CD4-positive, alpha-beta T cell treated with Interleukin-21 for 1 hour (primary cell): ENCODE measurements at places on chromosomes 16 and 17.
A peak's percentile ranks its signal among the peaks of the same experiment; 100 is the strongest.

GRCh38 chr17:4220655-4221054, 43.1 kb downstream of the ANKFY1 start:
- no peak for DNase-seq

DNA sequence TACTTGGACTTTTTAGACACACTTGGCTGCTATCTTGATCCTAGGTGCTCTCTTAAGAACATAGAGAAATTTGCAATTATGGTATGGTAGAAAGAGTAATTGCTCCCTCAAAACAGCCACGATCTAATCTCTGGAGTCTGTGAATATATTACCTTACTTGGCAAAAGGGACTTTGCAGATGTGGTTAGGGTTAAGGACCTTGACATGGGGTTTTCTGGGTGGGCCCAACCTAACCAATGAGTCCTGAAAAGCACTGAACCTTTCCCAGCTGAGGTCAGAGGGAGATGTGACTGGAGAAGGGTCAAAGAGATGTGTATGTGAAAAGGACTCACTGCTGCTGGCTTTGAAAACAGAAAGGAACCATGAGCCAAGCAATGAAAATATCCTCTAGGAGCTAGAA, 26.7 kb upstream of the MED13 start:
- no peak for DNase-seq

- no peak for DNase-seq
Measured at GRCh38 chr17:59367657-59368045, 36.2 kb downstream of the YPEL2 start.

- no peak for DNase-seq
Measured at GRCh38 chr17:60386147-60387058, 5.5 kb downstream of the USP32 start.

DNA sequence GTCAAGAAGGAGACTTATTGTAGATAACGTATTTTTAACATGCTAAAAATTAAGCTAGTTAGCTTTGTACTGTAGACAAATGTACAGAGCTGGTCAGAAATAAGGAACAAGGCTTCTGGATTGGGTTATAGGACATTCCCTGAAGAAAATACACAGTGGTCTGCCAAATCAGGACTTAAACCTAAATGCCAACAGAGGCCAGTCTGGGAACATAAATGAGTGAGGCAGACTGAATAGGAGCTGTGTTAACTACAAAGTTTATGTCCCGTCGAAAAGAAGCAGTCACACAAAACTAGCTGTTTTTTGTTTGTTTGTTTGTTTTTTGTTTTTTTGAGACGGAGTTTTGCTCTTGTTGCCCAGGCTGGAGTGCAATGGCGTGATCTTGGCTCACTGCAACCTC, 120.4 kb upstream of the C17orf78 start:
- no peak for DNase-seq

DNA sequence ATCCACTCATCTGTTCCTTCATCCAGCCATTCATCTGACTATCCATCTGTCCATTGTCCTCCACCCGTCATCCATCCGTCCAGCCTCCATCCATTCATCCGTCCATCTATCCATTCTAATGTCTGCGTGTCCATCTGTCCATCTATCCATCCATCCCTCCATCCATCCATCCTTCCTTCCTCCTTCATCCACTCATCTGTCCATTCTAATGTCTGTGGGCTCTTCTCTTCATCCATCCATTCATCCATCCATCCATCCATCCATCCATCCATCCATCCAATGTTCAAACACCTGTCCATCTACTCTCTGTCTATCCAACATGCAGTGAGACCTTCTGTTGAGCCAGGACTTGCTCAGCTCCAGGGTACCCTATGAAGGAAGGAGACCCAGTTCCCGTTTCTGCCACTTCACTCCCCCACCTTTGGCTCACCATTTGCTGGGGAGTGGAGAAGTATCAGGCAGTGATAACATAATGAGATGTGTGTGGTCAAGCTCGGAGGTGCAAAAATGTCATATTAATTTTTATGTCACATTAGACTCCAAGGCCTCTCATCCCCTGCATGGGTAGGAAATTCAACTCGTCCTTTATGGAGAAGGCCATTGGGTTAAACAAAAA, 36.5 kb upstream of the ADGRG1 start:
- DNase-seq = no peak

DNA sequence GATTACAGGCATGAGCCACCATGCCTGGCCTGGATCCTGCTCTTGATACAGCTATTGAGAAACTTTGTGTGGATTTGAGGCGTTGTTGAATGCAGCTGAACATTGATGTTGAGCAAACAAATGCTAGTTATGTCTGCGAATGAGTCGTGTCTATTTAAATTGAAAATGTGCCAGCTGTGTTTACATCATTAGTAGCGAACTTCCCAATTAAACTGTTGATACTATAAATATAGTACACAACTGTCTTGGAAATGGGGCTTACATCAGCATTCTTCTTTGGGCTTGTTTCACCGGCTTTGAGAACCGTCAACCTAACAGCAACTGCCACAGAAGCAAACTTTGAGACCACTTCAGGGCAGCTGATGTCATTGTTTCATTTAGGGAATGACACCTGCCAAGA, 251.9 kb downstream of the RBFOX1 start:
- DNase-seq = no peak

GRCh38 chr17:73551759-73552158, 92.5 kb downstream of the SDK2 start:
- peak; percentile 29 for DNase-seq

GRCh38 chr17:61431594-61432311, 20.5 kb upstream of the TBX4 start:
- no peak for DNase-seq

- DNase-seq = no peak
Measured at GRCh38 chr17:82389379-82389778, 17.8 kb downstream of the UTS2R start.

DNA sequence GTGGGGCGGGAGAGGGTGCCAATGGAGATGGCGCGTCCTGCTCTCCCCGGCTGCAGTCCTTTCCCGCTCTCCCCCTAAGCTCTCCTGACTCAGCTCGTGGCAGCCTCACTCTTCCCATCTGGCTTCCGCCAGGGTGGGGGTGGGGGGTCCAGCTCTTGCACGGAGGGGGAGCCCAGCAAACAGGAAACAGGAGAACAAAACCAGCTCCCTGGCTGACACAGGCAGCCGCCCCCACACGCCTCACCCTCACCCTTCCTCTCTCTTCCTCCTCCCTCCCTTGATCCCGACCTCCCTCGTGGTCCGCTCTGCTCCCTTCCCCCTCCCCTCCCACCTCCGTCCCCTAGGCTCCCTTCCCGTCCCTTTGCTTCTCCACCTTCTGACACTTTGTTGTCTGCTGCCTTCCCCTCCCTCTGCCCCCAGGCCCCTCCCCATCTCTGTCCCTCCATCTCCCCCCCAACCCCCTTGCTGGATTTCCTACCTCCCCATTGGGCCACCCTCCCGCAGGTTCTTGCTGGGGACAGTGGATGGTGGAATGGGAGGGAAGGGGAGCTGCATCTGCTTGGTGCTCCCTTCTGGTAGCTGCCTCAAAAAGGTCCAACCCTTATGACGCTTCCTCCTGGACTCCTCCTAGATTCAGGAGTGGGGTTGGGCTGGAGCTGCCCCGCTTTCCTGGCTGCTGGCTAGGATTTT, 23.7 kb downstream of the ARHGAP23 start:
- no peak for DNase-seq

DNA sequence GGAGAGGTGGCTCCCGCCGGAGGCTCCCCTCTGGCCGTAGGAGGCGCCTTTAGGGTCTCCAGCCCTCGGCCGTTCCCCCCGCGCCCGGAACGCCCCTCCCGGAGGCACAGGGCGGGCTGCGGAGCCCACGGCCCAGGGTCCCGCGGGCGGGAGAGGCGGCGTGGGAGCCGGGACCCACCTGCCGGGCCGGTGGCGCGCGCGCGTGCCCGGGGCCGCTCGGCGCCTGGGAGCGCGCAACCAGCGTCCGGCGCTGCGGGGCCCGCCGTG, at the start of gene MIF4GD:
TSS of gene MIF4GD (minus strand) at position 266 of the 267 bp plus-strand sequence. CDS start 1,036 bp downstream, outside the sequence.
- DNase-seq = no peak

GRCh38 chr16:19284207-19284606, 1.3 kb upstream of the CLEC19A start:
- DNase-seq = no peak

DNA sequence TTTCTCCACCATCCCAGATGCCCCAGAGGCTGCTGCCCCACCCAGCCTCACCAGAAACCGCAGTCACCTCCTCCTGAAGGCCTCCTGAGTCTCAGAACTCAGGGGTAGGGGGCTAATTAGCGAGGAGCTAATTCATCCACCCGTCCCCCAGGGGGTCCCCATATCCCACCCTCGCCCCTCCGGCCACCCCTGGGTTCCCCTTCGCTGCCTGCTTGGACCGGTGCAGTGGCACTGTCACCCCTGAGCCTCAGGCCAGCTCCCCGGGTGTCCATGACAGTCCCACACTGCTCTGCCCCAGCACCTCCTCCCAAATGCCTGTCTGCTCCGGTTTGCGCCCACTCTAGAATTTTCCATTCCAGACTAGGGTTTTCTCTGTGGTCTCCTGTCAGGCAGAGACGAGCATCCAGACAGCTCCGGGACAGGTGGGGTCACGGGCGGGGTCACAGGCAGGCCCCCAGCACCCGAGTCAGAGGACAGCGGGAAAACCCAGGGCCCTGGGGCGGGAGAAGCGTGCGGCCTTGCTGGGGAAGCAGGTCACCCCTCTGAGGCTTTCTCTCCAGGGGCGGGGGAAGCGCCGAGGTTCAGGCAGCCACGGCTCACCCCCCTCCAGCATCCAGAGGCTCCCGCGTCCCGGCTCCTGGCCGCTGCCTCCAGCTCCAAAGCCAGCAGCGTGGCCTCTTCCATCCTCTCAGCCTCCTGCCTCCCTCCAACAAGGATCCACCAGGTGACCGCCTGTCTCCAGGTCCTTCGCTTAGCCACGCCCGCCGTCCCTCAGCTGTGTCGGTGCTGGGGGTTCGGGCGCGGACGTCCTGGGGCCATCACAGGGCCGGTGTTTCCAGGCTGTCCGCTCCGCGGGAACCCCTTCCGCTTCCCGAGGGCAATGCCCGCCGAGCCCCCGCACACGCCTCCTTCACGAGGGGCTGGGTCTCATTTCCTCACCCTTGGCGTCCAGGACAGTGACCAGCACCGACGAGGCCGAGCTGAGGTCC, 3.1 kb upstream of the PERCC1 start:
- DNase-seq = no peak

GRCh38 chr17:20774472-20775135, 195.1 kb downstream of the CDRT15L2 start:
- no peak for DNase-seq

DNA sequence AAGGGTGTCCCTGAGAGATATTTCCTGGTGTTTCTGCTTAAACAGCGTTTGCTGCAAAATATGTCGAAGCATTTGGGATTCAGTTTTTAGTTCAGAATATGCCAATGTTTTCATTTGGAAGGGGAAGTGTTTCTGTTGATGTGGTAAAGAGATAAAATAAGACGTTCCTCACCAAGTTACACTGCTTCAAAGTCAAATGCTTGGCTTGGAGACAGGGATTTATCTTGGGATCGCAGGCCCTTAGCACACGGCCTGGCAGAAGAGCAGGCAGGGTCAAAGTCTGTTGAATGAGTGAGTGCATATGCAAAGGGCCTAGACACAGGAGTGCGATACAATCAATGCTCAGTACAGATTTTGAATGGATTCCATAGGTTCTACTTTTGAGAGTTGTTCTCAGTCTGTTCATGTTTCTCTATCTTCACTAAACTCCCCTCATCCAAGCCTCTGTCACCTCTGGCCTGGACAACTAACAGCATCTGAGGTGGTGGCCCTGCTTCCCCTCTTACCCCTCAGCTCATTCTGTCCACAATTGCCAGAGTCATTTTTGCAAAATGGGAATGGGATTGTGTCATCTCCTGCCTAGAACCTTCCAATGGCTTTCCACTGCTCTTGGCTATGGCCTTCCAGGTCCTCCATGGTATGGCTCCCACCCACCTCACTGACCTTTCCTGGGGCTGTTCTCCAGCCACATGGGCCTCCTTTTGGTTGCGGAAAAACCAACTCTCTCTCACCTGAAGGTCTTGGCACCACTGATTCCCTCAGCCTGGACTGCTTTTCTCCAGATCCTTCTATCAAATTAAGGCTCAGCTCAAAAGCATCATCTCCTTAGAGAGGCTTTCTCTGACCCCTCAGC, 3.2 kb downstream of the DEXI start:
- no peak for DNase-seq

GRCh38 chr17:71486261-71486660, 634.6 kb upstream of the SOX9 start:
- no peak for DNase-seq

DNA sequence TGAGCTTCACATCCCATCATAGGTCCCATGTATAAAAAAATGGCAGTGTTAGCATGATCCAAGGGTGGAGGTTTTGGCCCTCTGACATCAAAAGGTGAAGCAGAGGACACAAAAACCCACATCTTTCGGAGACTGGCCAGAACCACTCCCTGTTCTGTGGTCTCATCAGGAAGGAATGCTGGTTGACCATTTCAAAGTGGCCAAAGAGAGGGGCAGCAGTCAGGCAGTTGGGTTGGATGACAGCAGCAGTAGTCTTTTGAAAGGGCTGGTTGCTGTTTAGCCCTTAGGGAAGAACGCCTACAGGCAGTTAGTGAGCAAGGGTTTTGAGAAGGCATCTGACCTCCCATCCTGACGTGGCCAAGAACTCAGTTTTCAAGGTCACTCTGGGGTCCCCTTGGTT, 40.5 kb downstream of the LCMT1 start:
- DNase-seq = no peak

DNA sequence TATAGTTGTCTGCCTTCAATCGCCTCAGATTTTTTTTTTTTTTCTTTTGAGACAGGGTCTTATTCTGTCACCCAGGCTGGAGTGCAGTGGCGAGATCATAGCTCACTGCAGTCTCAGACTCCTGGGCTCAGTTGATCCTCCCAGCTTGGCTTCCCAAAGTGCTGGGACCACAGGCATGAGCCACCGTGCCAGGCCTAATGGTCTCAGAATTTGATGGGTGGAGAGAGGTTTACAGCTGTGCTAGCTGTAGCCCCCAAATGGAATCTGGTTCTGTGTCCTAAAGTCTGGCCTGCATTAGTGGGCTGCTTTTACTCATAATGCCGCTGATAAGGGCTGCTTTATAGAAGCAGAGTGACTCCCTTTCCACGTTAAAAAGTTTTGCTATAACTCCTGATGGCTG, 5.1 kb downstream of the ZNRF1 start:
- no peak for DNase-seq
